ENCODE measurements at places on chromosomes 4 and X.

GRCh38 chr4:55242506-55242905, 103.5 kb upstream of the SRD5A3 start:
- DNase-seq = no peak

GRCh38 chr4:73237044-73237443, 21.6 kb downstream of the ANKRD17 start:
- no peak for DNase-seq

- DNase-seq = no peak
These were observed 644 bp downstream of the LAMP2 start for GRCh38 chrX:120468479-120468824.

DNA sequence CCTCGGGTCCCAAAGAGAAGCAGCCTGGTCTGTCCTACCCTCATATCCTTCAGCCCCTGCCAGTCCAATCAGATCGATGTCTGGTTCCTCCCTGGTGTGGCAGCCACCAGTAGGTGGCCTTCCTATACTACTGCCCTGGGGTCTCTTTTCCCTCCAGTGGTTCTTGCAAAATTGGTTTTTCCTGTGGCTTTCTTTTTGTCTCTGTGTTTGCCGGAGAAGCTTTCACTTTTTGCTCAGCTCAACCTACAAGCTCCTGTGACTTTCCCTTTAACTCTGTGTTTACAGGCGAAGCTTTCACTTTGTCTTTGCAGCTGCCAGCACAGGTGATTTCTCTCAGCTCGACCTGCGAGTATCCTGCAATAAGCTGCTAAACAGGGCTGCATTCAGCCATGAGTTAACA, 46.8 kb downstream of the UGT2A3 start:
- no peak for DNase-seq

DNA sequence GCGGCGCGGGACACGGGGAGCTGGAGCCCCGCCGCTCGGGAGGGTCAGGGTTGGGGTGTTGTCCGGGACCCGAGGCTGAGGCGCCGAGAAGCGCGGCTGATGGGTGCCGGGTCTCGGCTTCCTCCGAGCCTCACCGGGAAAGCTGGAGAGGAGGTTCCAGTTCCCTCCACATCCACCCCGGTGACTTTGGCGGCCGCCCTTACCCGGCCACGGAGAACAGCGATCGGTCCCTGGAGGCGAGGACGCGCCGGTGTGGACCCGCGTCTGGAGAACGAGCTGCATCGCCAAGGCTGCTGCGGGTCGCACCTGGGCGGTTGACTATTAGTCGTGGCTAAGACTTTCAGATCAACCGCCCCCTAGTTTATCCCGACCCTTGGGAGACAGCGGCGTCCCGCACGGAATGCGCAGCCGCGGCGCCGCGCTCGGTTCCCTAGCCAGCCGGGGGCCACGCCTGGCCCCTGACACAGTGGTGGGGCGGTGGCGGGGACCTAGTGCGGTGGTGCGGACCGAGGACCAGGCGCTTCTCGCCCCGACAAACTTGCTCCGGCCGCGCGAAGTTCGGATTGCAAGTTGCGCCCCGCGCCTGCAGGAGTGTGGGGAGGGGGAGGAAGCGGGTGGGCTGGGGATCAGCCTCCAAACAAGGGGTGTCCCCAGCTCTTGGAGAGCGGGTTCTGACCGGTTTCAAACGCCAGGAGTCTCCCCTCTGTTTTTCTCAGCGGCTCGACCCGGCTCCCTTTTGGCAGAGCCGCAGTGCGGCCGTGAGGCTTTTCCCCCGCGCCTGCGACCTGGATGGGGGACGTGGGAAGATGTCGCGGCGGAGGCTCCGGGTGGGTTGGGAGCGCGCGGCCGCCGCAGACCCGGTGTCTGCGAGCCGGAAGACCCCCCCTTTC, 568 bp downstream of the FHDC1 start:
- DNase-seq = no peak

GRCh38 chrX:132822634-132823012, 135.8 kb downstream of the HS6ST2 start:
- DNase-seq = no peak

- DNase-seq = no peak
These were observed 69.0 kb downstream of the LNX1 start for GRCh38 chr4:53522334-53522733.

- DNase-seq = no peak
These were observed 116.1 kb upstream of the ARHGAP24 start for GRCh38 chr4:85358831-85359230.

DNA sequence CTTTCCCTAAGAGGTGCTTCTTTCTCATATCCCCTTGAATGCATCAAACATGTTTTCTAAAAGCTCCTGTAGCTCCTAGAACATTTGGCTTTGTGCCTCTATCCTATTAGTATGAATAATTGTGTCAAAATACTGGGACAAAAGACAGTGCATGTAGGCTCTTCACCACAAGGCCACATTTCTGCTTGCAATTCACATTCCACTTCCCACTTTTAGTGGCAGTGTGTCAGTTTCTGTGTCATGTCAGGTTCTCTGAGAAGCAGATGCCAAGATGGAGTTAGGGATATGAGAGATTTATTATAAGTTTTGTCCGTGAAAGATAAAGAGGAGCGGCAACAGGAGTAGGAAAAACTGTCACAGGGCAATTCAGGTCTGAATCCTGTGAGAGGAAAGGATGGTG, 61.3 kb upstream of the GPRIN3 start:
- DNase-seq = no peak

DNA sequence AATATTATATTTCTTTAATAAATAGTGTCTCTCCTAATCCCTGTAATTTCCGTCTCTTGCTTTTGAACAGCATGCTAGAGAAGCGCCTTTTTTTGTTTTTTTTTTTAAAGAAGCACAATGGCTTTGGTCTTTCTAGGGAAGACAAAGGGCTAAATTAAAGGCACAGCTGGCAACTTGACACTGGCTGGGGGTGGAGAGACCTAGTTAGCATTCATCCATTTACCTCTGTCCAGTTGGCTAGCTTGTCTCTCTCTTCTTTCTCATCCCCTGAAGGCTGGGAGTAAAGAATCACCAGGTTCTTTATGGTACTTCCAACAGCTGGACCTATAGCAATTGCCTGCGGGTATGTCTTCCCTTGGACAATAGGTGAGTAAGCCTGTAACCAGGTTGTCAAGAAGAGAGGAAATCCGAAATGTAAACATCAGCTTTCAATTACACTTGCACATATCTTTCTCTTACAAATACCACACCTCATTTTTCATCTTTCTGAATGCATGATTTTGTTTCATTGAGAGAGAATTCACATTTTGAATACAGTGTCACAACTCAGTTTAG, 178.4 kb upstream of the GPR101 start:
- no peak for DNase-seq

DNA sequence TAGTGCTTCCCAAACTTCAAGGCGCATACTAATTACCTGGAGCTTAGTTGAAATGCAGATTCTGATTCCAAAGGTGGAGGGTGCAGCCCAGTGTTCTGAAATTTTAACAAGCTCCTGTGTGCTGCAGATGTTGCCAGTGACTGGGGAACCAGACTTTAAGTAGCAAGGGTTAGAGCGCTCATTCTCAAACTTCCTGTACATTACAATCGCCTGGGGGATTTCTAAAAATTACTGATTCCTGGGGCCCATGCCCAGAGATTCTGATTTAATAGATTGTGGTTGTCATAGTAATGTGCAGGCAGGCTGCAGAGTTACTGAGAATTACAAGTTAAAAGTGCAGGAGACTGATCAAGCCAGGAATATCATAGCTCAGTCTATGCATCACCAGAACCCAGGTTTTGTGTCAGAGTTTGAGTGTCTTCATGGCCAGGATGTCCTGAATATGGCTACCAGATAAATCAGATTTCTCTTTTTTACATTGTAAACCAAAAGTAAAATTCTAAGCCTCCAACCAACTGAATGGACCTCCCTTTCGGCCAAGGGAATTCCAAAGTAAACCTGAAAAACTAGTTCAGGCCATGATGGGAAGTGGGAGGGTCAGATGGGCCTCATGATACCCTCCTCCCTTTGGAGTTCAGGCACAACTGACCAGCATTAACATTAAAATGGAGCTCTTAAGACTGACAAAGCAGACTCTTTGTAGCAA, 121.6 kb downstream of the ATXN3L start:
- DNase-seq = no peak

GRCh38 chrX:152038804-152039203, 64.3 kb upstream of the GABRE start:
- DNase-seq = no peak

GRCh38 chrX:22037911-22038537, 5.9 kb downstream of the PHEX start:
- DNase-seq = no peak

GRCh38 chr4:184513802-184514120, 39.4 kb upstream of the IRF2 start:
- DNase-seq = no peak

GRCh38 chrX:13360146-13360545, 40.3 kb upstream of the ATXN3L start:
- DNase-seq = no peak

GRCh38 chrX:34467437-34467836, 189.6 kb downstream of the TMEM47 start:
- no peak for DNase-seq

DNA sequence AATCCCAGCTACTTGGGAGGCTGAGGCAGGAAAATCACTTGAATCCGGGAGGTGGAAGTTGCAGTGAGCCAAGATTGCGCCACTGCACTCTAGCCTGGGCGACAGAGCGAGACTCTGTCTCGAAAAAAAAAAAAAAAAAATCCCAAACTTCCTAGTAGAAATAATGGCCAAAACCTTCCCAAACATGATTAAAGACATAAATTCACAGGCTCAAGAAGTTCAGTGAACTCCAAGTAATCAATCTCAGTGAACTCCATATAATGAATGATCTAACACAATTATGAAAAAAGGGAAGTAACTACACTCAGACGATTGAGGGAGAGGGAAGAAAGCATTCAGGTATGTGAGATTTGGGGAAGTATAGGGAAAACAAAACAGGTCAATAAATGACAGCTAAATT, 6.5 kb downstream of the FUNDC1 start:
- DNase-seq = no peak

- DNase-seq = no peak
These were observed 14.9 kb upstream of the PORCN start for GRCh38 chrX:48493890-48494364.

DNA sequence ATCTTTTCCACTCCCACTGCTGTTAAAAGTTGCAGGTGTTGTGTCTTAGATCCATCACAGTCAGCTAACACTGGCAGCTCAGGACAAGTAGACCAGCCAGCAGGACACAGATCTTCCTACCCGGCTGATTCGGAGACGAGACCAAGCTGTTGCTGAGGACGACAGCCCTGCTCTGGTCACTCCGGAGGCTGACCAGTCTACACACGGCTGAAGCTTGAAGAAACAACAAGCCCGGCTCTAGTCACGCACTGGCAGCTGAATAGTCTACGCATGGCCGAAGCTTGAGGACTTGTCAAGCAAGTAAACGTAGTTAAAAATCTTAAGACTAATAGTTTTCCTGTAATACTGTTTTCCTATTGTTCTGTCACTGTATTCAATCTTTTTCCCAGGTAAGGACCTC, 1.8 kb downstream of the ACOX3 start:
- no peak for DNase-seq
